ENCODE measurements at places on chromosomes 2 and 18.

DNA sequence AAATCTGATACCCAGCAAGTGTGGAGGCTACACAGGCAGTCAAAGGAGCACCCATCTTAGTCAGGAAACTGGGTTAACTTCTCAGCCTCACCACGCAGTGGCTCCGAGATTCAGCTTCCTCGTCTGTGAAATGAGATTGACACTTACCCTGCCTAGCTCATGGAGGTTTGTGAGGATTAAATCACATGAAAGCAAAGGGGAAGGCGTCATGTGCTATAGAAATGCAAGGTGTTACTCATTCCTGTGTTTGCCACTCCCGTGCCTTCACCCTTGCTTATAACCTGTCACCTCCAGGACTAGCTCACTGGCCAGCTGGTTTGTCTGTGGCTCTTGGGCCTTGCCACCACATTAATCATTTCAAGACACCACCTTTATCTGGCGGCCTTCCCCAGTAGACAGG, 118.9 kb upstream of the FOSL2 start:
- DNase-seq: no peak

- DNase-seq: no peak
Measured at GRCh38 chr2:132256251-132256902, 94.6 kb upstream of the ANKRD30BL start.

DNA sequence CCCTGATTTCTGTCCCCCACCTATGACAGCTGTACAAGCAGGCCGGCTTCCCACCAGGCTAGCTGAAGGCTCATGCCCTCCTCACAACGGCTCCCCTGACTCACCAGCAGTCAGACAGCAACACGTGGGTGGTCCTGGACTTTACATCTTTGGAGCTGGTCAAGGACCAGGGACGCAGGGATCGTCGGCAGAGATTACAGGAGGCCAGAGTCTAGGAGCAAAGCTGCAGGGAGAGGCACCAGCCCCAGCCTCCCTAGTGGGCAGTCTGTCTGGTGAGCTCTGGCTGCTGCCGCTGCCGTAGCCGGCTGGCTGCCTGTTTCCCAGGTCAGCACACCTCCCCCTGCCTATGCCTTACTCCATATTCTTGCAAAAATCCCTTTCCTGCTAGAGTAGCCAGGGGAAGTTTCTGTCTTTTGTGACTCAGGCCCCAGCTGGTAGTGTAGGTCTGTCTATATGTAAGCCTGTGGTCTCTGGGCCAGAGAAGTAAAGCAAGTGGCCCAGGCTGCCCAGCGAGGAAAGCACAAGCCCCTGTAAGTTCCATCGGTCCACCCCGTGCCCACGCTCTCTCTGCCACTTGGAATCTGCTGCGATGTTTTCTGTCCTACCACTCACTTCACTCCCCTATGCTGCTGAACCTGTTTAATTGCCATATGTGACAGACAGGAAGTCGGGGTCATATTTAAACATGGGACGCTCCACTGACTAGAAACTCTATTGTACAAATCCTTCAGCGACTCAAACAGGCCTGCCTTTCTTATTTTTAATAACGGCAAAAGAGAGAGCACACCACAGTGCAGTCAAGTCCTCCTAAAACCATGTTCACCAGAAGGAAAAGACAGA, 2.4 kb upstream of the ARHGEF4 start:
- DNase-seq: no peak

DNA sequence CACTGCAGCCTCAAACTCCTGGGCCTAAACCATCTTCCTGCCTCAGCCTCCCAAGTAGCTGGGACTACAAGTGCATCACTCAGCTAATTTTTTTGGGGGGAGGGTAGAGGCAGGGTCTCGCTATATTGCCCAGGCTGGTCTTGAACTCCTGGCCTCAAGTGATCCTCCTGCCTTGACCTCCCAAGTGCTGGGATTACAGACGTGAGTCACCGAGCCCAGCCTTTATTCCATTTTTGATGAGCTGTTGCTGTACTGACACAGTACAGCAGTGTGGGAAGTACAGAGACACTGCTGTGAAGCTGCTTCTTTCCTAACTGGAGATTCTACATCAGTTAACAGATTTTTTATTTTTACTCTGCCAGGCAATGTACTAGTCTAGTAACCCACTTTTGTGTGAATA, 18.8 kb downstream of the PTRHD1 start:
- DNase-seq: no peak

- DNase-seq: peak; percentile 23
Measured at GRCh38 chr2:32009516-32010256, 1.1 kb downstream of the MEMO1 start.

GRCh38 chr2:69755862-69756467, 14.0 kb downstream of the ANXA4 start:
- DNase-seq: no peak

DNA sequence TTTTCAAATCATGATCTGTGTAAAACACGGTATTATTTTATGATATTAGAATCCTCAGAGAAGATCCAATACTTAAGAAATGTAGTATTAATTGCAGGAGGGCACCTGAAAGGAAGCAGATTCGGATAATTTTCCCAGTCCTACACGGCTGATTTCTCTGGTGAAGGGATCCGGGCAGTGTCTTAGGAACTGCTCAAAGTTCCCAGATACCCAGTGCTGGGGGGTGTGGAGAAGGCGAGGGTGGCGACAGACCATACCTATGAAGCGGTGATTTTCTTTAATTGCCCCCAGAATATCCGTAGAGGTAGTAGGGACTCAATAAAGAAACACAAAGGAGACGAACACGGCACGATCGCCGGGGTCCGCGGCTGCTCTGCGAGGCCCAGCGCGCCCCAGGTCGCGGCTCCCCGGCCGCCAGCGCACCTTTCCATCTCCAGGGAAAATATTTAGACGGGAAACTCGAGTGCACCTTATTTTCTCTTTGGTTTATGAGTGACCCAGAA, 1.4 kb upstream of the SOX11 start:
- no peak for DNase-seq

- no peak for DNase-seq
Measured at GRCh38 chr18:67376372-67376771, 140.1 kb downstream of the DSEL start.

- DNase-seq: no peak
Measured at GRCh38 chr18:51802569-51803428, 537.2 kb upstream of the DCC start.

- DNase-seq: no peak
Measured at GRCh38 chr2:200786423-200786822, 25.3 kb upstream of the BZW1 start.

GRCh38 chr2:120879431-120880295, 144.0 kb downstream of the GLI2 start:
- no peak for DNase-seq

- no peak for DNase-seq
Measured at GRCh38 chr2:189517847-189518535, 62.6 kb downstream of the SLC40A1 start.

DNA sequence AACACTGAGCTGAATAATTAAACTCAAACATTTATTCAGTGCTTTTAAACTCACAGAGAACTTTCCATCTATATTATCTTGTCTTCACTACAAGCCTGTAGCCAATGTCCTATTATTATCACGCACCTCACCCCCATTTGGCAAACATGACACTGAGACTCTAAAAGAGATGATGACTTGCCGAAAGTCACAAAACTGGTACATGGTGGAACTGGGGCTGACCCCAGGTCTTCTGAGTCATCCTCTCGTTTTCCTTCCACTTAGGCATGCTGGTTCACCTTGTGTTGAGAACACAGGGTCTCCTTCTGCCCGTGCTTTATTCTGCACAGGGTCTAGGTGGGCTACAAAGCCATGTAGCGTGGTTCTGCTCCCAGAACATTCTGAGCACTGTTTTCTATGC, 230.0 kb upstream of the MGAT5 start:
- DNase-seq: no peak

DNA sequence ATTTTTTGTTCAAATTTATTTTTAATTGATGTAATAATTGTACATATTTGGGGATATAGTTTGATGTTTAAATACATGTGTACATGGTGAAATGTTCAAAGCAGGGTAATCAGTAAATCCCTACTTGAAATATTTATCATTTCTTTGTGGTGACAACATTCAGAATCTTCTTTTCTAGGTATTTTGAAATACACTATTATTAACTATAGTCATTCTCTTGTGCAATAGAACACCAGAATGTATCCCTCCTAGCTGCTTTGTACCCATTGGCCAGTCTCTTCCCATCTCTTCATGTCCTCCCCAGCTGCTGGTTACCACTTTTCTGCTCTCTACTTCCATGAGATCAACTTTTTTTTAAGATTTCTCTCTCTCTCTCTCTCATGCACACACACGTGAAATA, 126.5 kb downstream of the ZNF407 start:
- DNase-seq: no peak

- no peak for DNase-seq
Measured at GRCh38 chr2:153575171-153575853, 96.8 kb upstream of the RPRM start.

DNA sequence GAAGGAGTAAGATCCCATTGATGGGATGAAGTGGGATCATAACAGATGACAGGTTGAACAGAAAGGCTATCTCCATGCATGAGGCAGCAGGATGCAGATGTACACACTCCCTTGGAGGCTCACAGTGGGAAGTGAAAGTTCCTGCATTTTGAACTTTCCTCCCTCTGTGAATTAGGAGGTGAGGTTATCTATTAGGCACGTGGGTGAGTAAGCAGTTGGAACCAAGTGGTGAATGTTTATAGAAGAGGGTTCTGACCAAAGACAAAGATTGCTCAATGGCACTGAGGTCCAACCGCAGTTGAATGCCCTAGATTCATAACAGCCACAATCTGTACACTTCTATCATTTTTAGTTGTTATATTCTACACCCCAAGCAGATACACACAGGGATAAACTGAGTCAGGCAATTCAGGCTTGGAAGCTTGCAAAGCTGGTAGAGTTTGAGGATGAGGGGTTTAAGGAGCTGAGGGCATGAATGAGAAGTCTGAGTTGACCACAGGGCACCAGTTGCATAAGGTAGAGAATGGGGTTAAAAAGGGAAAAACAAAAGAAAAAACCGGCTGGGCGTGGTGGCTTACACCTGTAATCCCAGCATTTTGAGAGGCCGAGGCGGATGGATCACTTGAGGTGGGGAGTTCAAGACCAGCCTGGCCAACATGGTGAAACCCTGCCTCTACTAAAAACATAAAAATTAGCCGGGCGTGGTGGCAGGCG, 7.1 kb upstream of the KCMF1 start:
- DNase-seq: no peak

GRCh38 chr2:42897358-42897757, 105.0 kb upstream of the HAAO start:
- DNase-seq: no peak

DNA sequence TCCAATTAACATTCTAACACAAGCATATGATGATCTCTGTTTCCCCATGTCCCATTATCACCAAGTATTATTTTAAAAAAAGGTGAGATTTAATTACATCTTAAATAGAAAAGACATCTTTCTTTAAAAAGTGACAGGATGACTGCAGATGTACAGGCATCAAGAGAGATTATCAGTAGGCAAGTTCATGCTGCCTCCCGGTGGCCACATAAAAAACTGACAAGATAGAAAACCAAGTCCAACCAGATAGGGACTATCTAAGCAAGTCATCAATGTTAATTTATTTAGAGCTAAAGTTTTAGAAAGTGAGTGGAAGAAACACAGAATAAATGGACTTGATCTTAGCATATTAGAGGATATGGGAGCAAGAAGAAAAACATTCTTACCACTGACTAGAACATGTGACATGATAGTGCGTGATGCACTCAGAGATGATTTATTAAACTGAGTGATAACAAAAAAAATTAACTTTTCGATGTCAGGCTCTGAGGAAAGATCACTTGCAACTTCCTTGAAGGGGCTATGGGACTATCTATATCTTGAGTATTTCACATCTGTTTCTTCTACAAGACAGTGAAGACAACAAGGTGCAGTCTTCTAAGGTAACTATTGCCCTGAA, 5.4 kb upstream of the TDRD15 start:
- no peak for DNase-seq

GRCh38 chr2:223414646-223415045, 187.5 kb downstream of the SCG2 start:
- DNase-seq: no peak

- DNase-seq: no peak
Measured at GRCh38 chr2:223042284-223042683, 9.7 kb upstream of the KCNE4 start.

GRCh38 chr2:199775267-199775666, 75.7 kb downstream of the FTCDNL1 start:
- DNase-seq: no peak

GRCh38 chr2:101307950-101308431, 510 bp downstream of the RNF149 start:
- DNase-seq: peak; percentile 19

GRCh38 chr2:174654419-174654941, 56.9 kb upstream of the WIPF1 start:
- no peak for DNase-seq

GRCh38 chr2:131366643-131367042, 2.7 kb upstream of the RAB6D start:
- DNase-seq: no peak

DNA sequence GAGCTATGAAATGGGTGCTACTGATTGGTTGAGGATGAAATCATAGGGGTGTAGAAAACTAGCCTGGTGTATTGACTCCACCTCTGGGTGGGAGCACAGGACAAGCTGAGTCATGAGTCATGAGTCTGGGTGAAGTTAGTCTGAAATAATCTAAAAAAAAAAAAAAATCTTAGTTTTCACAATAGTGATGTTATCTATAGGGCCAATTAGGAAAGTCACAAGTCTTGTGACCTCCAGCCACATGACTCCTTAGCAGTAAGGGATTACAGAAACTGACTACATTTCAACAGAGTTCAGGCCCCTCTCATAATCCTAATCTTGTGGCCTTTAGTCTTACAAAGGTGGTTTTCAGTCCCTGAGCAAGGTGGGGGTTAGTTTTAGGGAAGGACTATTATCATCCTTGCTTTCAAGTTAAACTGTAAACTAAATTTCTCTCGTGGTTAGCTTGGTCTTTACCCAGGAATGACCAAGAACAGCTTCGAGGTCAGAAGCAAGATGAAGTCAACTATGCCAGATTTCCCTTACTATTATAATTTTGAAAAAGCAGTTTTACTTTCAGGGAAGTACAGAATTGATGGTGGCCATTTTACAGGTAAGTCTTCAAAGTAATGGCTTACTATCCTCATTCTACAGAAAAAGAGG, 338.0 kb upstream of the GYPC start:
- no peak for DNase-seq

- no peak for DNase-seq
Measured at GRCh38 chr2:96733931-96734330, 5.9 kb downstream of the LMAN2L start.

- no peak for DNase-seq
Measured at GRCh38 chr2:85997017-85997970, 108.4 kb downstream of the POLR1A start.

DNA sequence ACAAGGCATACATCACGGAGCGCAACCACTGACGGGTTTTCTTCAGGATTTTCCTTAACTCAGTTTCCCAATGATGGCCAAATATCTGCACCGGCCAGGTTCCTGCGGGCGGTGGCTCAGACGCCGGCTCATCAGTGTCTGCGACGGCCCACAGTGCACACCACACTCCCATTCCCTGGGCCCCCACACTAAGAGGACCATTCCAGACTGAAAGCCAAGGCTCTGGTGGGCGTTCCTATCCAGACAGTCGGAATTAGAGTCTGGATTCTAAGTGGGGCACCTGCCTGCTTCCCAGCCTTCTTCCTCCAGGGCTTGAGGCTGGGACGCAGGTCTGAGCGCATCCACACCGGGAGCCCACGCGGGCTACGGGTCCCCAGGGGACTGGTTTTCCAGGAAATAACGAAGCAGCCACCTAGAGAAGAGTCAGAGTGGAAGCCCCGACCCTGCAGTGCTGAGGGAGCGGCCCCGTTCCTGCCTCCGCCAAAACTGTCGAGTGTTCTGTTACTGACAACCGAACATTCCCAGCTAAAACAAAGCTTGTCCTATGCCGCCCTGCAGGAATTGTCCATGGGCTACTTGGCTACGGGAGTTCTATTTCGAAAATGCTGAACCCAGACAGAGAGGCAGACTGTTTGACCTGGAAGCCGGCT, 75.3 kb downstream of the TMEM18 start:
- no peak for DNase-seq
